ENCODE measurements at places on chromosomes 6 and 20.
A peak's percentile ranks its signal among the peaks of the same experiment; 100 is the strongest.

- DNase-seq: no peak
These were observed 357.9 kb downstream of the FARS2 start for GRCh38 chr6:5619249-5619648.

- DNase-seq: peak; percentile 32
These were observed 18.7 kb downstream of the MOCS3 start for GRCh38 chr20:50977066-50978021.

DNA sequence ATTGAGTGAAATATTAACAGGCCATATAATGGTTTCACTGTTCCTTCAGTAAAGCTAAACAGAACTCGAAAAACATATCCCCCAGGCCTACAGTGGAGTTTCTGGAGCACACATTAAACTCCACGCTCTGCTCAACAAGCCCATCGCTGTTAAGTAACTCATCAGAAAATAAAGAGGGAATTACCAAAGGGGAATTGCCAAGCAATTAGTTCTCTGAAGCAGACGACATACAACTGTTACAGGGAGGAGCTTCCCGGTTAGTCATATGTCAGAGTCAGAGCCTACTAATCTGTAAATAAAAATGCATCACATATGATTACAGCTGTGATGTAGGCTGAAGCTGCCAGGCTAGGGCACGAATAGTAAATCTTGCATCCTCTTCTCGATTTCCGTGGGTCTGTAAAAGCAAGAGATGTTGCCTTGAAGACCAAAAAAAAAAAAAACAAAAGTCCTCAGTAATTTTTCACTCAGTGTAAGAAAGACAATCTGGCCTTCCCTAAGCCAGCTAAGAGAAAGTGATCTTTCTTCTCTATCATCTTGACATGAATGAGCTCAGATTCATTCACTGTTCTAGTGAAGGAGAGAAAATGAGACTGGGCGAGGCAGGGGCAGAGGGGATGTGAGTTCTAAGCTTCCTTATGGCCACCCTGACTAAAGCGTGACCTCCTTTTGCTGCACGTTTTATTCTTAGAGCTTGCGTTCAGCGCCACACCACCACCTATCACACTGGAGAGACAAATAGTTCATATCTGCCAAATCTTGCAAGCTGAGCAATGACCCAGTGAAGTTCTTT lies 13.8 kb downstream of the ATXN1 start:
- DNase-seq: no peak

GRCh38 chr6:6780231-6780630 lies 191.7 kb downstream of the LY86 start:
- no peak for DNase-seq

- no peak for DNase-seq
These were observed 1.4 kb downstream of the MTCL3 start for GRCh38 chr6:127517693-127518092.

- DNase-seq: no peak
These were observed 27.5 kb downstream of the CAPN11 start for GRCh38 chr6:44185953-44186634.

DNA sequence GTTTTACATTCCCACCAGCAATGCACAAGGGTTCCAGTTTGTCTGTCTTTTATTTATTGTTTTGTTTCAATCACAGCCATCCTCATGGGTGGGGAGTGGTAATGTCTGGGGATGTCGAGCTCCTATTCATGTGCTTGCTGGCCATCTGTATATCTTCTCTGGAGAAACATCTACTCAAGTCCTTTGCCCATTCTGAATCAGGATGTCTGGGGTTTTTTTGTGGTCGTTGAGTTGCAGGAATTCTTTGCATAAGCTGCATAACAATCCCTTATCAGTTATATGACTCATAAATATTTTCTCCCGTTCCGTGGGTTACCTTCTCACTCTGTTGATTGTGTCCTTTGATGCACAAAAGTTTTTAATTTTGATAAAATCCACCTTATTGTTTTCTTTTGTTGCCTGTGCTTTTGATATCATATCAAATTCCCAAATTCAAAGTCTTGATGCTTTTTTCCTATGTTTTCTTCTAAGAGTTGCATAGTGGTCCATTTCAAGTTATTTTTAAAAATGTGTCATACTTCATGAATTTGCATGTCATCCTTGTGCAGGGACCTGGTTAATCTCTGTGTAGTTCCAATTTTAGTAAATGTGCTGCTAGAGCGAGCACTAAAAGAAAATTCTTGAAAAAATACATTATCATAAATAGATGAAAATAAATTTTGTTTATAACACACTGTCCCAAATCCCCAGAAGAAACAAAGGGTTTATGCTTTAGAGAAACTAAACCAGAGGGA lies 54.9 kb upstream of the PDE10A start:
- no peak for DNase-seq

GRCh38 chr6:46746696-46747095 lies at the start of gene ANKRD66:
ANKRD66 (plus strand) TSS chr6:46746933; CDS start chr6:46751949, 5,016 bp downstream.
- DNase-seq: no peak

- DNase-seq: no peak
These were observed 24.1 kb upstream of the PI16 start for GRCh38 chr6:36930483-36930882.

- DNase-seq: no peak
These were observed 11.3 kb downstream of the LRP11 start for GRCh38 chr6:149852881-149853280.

DNA sequence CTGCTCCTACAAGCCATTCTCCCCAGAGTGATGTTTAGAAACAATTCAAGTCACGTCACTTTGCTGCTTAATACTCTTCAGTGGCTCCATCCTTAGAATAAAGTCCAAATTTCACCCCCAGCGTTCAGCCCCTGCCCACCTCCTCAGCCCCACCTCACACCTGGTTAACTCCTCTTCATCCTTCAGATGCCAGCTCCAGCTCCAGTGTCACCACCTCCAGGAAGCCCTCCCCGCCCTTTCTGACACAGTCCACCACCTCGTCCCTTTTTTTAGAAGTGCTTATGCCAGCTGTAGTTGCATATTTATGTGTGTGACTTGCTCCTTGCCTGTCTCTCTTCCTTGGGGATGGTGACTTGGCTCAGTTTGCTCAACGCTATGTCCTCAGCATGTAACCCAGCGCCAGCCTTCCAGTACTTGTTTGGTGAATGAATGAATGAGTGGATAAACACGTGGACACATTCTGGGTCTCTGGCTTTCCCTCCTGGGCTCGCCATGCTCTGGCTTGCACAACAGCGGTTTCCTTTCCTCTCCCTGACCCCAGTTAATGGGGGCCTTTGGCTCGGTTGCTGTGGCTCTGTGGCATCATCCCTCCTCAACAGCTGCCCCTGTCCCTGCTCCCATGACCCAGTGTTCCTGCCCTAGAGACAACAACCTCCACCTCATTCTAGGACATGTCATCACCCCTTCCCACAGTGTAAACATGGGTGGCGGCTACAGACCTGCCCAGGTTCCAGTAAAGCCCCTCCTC lies 3.7 kb upstream of the IP6K3 start:
- DNase-seq: no peak

GRCh38 chr20:35618263-35619131 lies 2.9 kb downstream of the SPAG4 start:
- no peak for DNase-seq

DNA sequence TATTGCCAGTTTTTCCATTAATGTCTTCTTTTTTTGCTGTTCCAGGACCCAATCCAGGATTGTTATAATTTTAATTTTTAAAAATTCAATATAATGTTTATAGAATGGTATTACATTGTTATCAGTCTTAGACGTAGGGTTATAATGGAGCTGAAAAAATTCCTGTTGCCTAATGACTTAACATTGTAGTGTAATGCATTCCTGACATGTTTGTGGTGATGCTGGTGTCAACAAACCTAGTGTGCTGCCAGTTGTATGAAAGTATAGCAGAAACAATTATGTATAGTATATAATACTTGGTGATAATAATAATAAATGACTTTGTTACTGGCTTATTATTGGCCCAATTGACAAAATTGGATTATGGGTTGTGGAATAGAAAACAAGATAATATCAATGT lies 30.4 kb downstream of the KIZ start:
- DNase-seq: no peak

DNA sequence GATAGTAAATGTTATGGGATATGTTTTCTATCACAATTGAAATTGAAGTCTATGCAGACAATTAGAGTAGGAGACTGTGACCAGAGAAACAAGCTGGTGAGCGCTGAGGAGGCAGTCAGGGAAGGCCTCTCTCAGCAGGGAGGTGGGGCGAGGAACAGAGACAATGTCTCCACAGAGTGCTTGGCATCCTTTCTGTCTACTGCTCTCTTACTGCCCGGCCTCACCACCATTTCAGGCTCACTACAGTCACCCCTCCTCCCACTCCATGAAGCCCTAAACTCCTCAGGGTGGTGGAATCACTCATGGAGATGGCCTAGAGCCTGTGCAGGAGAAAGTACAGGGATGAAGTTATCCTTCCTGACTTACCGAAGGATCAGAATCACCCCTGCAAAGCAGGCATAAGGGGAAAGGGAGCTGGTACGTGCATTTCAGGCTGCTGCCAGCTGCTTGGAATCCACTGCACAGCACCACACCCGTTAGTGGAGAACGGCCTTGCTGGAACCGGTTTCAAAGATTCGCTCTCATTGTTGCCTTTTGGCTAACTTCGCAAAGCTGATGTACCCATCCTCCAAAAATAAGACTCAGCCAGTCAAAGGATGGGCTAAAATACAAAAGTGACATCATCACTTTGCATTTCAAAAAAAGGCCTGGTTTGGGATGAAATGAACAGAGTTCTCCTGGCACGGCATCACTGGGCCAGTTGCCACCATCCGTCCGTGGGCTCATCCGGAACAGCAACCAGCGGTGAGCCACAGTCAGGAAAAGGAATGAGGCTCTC lies 67.3 kb downstream of the SLC22A23 start:
- DNase-seq: no peak

DNA sequence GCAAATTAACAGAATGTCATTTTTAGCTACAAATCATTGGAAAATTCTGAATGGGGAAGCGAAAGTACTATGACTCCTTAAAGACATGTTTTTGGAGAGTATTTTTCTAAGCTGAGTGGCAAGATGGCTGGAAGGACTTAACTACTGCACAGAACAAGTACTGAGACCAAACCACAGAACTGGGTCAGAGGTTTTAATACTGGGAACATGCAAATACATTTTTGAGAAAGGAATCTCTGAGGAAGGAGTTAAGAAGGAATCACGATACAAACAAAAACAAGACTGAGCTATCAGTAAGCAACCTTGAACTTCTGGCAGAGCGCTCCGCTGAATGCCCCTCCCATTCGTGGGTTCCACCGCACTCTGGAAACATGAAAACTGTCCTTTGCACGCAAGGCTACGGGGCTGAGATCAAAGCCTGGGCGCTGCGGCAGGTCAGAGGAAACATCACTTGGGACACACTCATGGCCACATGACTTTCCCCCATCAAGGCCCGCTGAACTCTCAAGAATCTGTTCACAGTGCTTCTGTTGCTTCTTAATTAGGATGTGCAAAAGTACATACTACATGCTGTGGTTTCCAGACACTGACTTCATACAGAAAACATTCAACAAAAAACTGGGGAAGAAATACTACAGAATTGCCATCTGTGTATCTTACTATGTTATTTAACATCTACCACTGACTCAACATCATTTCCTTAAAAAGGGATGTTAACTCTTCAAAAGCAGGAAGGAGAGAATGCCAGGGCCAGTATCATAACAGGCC lies 27.8 kb downstream of the SLC23A2 start:
- DNase-seq: no peak

DNA sequence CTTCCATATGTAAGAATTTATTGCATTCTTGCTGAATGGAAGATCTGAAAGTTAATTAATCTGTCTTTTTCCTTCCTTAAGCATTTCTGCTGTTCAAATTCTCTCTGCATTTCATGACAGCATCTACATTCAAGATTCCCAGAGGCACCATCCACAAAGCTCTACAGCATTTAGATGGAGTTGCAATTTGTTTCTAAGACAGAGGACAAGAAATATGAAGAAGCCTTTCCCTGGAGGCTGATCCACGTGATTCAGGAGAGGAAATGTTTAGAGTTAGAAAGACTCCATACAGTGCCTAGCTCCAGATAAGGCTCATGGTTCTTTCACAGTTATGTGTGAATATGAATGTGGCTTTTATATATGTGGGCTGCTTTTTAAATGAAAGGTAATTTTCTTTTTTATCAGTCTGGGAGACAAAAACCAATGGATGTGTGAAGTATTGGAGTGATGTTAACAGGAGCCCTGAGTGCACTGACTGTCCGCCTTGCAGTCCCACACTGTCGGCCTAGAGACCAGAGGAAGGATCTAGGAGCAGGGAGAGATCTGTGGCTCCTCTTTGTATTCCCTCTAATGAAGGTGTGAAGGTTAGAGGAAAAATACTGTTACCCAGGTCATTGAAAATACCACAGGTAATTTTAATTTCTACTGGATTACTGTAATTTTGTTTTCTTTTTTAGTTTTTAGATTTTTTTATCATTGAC lies 686.6 kb upstream of the GJE1 start:
- no peak for DNase-seq

DNA sequence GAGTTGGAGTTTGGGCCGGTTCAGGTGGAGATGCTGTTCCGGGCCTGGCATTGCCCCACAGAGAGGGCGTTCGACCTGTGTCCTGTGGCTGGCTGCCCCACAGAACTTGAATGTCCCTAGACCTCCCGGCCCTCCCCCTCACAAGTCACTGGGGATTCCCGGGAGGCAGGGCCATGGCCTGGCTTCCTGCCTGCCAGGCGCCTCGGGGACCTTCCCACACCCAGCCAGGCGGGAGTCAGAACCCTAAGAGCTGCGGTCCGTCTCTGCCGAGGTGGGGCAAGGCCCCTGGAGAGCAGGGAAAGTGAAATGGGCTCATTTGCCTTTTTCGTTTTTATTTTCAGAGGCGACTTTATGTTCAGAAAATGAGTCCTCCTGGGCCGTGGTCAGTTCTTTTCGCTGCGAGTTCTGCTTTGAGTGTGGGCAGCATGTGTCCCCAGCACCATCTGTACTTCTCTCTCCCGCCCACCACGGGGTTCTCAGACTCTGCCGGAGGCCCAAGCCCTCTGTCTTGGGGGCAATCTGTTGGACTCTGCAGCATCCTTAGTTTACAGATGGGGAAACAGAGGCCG lies 8.5 kb downstream of the RBM38 start:
- no peak for DNase-seq

- peak; percentile 70 for DNase-seq
These were observed 108.2 kb upstream of the GMDS start for GRCh38 chr6:2353412-2354137.

GRCh38 chr20:46214824-46215488 lies 93.3 kb downstream of the CDH22 start:
- no peak for DNase-seq

GRCh38 chr20:52405417-52405816 lies 213.8 kb upstream of the ZFP64 start:
- DNase-seq: no peak

- DNase-seq: no peak
These were observed 64.2 kb upstream of the SUPT3H start for GRCh38 chr6:45441851-45442453.

- no peak for DNase-seq
These were observed 302.9 kb downstream of the CDKAL1 start for GRCh38 chr6:20837189-20837588.

DNA sequence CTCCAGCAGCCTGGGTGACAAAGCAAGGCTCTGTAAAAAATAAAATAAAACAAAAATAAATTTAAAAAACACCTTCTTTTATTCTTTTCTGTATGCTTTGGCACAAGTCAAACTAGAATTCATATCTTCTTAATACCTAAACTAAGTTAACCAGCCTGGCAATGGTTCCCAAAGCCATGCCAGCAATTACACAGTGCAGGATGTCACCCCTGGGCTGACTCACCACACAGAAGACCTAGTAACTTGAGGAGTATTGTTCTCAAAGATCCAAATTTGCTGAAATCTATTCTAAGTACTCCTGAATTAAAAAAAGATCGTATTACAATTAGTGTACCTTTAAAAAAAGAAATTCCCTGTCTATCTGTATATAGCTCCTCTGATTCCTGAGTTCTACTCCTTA lies 162.7 kb upstream of the SGK1 start:
- no peak for DNase-seq

- no peak for DNase-seq
These were observed 421.1 kb upstream of the AGPAT4 start for GRCh38 chr6:161694995-161695394.

GRCh38 chr6:75600768-75601167 lies 912 bp upstream of the SENP6 start:
- no peak for DNase-seq

Data from glutamatergic neuron (in vitro differentiated cells).